ENCODE measurements at places on chromosomes 5 and 9.
A peak's percentile ranks its signal among the peaks of the same experiment; 100 is the strongest.

- no peak for DNase-seq
Observed at GRCh38 chr5:133782736-133783135, 170.4 kb upstream of the FSTL4 start.

DNA sequence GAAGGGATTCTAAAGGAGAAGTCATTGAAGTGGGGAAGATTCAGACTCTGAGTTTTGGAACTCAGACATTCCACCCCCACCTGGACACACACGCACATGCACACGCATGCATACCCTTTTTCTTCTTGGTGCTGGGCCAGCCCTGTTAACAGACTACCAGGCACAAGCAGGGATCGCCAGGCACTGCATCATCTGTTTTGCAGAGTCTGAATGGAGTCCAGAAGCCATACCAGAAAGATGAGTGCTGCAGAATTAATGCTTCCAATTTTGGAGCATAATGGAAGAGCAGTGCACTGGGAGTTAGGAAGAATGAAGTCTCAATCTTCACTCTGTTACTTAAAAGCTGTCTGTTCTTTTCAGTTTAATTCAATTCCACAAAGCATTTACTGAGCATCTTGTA, 95.5 kb downstream of the PDE8B start:
- no peak for DNase-seq

- DNase-seq = no peak
Observed at GRCh38 chr9:128275198-128276007, at the start of gene GOLGA2. GOLGA2 (minus strand) TSS chr9:128276007; CDS start chr9:128275976, 31 bp downstream.

GRCh38 chr9:134240361-134240760, 76.0 kb upstream of the RNU6ATAC start:
- DNase-seq = no peak

GRCh38 chr5:149930043-149930748, 14.4 kb downstream of the PDE6A start:
- peak; percentile 5 for DNase-seq

DNA sequence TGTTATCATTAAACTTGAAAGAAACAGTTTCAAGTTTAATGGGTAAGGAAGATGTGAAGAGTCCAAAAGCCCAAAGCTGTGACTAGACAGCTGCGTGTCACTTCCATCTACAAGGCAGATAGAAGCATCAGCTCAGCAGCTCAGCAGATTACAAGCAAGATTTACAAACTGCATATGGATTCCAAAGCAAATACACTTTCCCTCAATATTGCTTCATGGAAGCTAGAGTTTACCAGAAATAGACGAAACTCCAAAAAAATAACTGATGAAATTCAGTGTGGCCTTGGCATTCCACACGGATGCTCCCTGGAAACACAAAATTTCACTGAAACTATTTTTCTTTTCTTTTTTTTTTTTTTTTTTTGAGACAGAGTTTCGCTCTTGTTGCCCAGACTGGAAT, 17.9 kb downstream of the MYO10 start:
- DNase-seq = no peak

GRCh38 chr9:526904-527591, 312.4 kb downstream of the DOCK8 start:
- DNase-seq = no peak

GRCh38 chr9:108180541-108180940, 675.2 kb downstream of the ACTL7B start:
- no peak for DNase-seq

DNA sequence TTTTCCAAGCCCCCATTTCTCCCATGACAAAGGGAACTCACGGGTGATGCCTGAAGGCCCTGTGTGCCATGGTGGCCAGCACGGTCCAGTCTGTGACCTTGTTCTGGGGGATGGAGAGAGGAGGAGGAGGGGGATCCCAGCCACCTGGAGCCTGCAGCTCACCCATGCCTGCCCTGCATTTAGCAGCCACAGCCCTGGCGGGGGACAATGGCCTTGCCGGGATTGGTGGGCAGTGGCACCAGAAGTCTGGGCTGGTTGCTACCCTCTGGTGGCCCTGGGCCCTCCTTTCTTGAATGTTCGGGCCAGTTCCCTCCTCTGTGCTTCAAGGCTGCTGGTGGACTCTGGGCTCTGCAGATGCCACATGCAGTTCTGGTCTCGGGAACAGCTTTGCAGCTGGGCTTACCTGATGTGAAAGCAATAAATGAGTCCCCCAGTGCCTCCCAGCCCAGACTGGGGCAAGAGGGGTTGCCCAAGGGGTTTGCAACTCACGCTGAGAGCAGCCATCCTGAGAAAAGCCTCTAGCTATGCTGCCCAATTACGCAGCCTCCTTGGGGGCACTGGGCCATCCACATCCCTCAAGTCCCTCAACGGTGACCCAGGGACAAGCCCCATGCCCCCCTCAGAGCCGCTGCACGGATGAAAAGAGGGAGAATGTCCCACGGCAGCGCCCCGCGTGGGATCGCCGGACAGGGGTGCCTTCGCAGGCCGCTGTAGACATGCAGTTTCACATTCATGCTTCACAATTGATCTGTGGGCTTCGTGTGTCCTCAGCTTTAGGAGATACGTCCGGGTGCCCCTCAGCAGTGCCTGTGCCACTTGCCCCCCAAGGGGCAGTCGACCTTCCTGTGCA, 49.2 kb upstream of the FCN1 start:
- DNase-seq = no peak

DNA sequence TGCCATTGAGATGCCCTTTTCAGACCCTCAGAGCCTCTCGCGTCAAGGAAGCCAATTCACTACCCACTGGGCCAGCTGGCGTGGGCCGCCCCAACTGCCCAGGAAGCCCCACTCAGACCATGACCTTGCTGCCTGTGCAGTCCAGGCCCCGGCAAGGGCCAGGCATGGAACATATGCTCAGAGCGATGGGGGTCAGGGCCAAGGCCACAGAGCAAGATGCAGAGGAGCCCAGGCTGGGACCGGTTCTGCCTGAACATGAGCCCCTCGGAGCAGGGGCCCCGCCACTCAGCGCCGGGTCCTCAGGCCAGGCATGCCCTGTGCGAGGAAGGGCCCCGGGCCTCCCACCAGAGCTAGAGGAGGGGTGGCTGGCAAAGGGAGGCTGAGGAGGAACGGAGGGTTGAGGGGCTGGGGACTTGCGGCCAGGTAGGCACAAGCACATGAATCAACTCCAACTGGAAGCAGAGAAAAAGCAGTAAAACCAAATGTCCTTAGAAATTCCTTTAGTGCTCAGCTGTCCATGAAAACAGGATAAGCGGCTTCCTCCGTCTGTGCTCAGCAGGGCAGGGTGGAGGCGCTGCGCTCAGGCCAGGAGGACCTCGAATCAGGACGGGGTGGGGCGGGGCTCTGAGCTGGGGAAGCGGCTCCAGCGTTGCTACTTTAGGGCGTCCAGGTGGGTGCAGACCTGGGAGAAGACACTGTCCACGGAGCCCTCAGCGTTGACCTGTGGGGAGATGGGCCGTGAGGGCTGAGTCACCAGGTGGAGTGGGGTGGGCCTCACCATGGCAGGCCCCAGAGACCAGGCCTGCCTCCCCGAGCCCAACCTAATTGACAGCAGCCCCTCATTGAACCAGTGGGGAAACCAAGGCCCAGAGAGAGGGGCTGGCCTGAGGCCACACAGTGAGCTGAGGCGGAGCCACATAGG, 9.9 kb downstream of the AK1 start:
- DNase-seq = no peak

- no peak for DNase-seq
Observed at GRCh38 chr5:179387151-179388110, 42.2 kb upstream of the ADAMTS2 start.

GRCh38 chr5:81417052-81417451, 23.1 kb upstream of the ACOT12 start:
- DNase-seq = no peak

- DNase-seq = no peak
Observed at GRCh38 chr9:21711504-21711903, 90.9 kb upstream of the MTAP start.

GRCh38 chr5:179209359-179210150, 135.7 kb downstream of the ADAMTS2 start:
- no peak for DNase-seq

DNA sequence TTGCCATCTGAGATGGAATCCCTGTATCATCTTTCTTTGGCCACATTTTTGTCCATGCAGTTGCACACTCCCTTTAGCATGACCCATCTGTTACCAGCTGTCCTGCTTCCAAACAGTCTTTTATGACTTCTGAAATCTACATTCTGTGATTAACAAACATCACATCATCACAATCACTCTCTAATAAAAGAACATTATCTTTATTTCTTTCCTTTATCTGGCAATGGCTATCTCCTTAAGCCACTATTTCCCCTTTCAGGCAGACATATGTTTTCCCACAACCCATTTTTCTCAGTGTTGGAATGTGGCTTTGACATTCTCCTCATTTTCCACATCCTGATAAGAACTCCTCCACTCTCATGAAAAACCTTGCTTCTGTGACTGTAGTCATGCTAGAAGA, 141.0 kb downstream of the ST8SIA4 start:
- DNase-seq = no peak

DNA sequence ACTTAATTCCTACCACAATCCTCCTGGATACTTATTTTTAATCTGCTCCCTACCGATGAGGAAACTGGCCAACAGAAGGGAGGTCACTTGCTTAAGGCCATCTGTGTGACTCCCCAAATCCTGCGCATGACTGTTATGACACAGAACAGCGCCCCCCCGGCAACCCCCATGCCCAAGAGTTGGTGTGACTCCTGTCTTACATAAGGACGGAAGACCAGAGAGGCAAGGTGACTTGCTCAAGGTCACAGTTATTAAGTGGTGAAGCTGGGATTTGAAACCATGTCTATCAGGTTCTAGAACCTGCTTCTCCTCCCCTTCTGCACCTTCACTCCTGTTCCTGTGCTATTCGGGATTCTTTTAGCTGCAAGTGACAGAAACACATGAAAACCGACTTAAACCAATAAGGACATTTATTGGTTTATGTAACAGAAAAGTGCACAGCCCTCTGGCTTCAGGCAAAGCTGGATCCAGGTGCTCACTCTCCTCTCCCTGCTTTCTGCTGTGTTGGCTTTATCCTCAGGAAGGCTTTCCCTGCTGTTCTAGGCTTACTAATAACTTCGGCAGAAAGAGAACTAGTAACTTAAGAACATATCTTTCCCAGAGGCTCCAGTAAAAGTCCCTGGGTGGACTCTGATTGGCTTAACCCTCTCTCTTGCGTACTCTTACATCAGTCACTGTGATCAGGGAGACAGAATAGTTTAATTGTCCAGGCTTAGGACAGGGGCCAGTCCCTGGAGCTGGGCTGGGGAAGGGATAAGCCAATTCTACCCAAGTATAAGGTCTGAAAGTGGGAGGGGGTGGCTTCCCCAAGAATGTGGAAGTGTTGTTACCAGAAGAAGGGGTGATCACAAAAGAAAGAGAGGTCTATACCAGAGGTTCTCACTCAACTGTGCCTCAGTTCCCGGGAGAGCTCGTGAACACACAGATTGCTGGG, 43.7 kb downstream of the FGF18 start:
- DNase-seq = no peak
